ENCODE measurements at places on chromosomes 11 and 22. TPM values are rescaled to one million over a fixed set of nuclear protein-coding genes. Genes with fewer than 3 reads are reported as not detected.

OR51B5 gene
- total RNA-seq = 0.78 TPM

- no peaks in the 10 kb centered on the region for H3K4me1 ChIP-seq
- H3K27me3 ChIP-seq = no peaks in the 10 kb centered on the region
- H3K27ac ChIP-seq = no peak overlapping the region
Measured at GRCh38 chr11:34870548-34871196, 45.5 kb downstream of the APIP start.

DNA sequence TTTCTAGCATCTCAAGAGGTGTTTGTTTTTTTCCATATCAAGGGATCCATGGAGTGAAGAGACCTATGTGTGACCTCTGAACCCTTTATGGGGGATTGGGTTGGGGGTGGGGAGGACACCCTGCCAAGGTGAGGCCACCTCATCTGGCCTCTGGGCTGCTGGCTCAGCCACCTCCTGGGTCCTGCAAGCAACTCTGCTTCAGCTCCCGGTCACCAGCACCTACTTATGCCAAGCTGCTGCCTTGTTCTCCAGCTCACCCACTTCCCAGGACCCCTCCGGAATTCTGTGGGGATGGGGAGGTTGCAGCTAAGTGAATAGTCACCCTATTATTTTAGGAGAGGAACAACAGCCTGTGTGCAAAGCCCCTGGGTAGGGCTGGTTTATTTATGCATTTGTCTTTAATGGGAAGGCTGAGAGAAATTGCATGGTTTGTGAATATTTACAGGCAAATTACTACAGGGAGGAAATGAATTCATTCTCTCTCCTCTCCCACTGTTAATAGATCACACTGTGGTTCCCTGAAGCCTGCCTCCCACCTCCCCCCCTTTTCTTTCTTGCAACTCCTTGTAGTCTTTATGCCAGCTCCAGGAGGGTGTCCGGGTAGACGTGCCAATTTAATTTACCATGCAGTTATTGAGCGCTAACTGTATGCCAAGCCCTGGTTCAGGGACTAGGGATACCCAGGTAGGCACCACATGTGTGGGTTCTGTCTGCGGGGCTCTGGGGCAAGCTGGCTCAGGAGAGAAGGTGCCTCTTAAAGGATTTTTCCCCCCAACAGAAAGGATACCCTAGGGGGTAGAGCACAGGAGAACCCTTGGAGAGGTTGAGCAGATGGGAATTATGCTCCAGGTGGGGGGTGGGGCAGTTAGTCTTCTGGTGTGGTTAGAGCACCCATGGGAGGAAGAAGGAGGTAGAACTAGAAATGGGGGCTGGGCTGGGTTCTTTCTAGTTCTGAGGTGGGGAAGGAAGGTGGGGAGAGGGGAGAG, 50.7 kb downstream of the TSPAN18 start:
- no peak overlapping the region for H3K27ac ChIP-seq
- H3K4me1 ChIP-seq = peaks cover 34% of the 10 kb centered on the region
- H3K27me3 ChIP-seq = no peaks in the 10 kb centered on the region
- DNase-seq = no peak
- H3K4me3 ChIP-seq = no peak overlapping the region

- DNase-seq = no peak
- no peaks in the 10 kb centered on the region for H3K27me3 ChIP-seq
- H3K4me1 ChIP-seq = peaks cover 15% of the 10 kb centered on the region
- H3K27ac ChIP-seq = no peak overlapping the region
Measured at GRCh38 chr22:29689206-29689879, 30.5 kb upstream of the CABP7 start.
